ENCODE measurements at places on chromosomes 6 and 20.
A peak's percentile ranks its signal among the peaks of the same experiment; 100 is the strongest.

DNA sequence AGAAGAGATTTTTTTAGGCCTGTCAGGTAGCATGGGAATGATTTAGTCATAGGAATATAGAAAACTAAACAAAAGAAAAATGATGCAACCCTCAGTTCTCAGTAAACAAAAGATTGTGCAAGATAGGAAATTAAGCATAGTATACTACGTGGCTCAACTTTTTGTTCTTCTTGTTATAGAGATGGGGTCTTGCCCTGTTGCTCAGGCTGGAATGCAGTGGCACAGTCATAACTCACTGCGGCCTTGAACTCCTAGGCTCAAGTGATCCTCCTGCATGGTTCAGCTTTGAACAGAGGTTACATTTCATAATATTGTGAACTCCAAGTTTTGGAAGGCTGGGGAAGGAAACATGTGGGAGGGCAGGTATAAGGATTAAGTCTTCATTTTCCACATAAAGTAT is 28.5 kb downstream of the SLX4IP start:
- peak; percentile 79 for DNase-seq

DNA sequence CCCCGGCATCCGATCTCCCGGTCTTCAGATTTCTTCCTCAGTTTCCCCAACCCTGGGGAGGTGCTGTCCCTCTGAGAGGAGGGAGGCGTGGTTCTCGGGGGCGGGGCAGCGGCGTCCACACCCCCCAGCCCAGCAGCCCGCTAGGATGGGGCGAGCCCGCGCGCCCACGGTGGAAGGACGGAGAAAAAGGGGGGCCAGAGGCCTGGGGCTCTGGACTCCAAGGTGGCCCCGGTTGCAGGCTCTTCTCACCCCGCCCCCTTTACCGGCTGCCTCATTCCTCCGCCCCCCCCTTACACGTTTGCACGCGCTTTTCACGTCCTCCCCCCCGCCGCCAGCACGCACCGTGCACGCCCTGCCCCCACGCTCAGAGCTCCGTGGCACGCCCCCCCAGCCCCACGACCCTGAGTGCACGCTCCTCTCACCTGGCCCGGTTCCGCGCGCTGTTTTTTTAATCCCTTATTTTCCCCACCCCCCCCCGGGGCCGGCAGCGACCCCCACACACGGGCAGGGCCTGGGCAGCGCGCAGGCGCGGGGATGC is 402 bp downstream of the ZBTB12 start:
- DNase-seq: peak; percentile 52

GRCh38 chr6:11236076-11236750 is 3.7 kb upstream of the NEDD9 start:
- DNase-seq: no peak

DNA sequence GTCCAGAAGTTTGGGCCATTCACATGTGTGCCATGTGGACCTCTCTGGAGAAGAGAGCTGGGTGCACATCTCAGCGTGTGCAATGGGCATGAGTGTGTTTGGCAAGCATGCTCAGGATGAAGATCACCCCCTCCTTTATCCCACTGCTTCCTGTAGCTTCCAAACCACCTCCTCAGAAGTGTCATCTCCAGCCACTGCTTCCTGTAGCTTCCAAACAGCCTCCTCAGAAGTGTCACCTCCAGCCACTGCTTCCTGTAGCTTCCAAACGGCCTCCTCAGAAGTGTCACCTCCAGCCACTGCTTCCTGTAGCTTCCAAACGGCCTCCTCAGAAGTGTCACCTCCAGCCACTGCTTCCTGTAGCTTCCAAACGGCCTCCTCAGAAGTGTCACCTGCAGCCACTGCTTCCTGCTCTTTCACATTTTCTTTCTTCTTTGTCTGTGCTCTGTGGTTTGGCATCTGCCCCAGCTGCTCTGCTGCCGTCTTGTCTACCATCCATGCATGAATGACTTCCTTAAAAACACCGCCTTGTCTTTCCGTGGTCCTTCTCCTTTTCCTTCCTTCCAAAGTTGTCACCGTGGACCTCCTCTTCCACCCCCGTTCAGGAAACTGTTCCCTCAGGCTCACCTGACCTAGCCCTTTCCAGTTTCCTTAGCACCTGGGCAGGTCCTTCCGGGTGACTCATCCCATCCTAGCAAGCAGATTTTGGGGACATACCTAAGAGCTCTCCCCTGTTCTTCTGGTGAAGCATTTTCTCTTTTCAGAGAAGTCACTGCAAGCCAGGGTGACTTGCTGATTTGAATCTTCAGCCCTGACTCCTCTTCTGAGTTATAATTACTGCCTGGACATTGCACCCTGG is 43.5 kb upstream of the TIAM2 start:
- DNase-seq: peak; percentile 77

GRCh38 chr20:50520222-50520880 is 10.2 kb downstream of the PTPN1 start:
- DNase-seq: peak; percentile 58

DNA sequence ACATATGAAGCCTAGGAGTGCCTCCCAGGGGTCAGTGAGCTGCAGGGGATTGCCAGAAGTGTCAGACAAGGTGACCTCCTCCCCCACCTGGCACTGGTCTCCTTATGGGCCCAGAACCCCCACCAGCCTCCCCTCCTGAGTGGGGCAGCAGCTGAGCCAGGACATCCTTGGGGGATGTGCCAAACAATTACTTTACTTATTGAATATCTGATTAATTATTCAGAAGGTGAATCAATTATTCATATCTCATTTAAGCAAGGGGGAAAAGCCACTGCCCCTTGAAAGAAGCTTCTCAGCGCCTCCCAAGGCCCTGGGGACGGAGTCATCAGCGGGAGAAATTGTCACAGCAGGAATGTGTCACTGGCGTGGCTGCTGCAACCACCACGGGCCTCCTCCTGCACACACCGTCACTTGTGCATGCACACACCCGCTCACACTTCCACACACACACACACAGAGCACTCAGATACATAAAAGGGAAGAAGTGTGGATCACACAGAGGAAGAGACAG is 123.4 kb upstream of the MAFB start:
- no peak for DNase-seq

GRCh38 chr20:48007351-48007750 is 222.1 kb upstream of the SULF2 start:
- peak; percentile 1 for DNase-seq

- no peak for DNase-seq
Measured at GRCh38 chr20:38170219-38170825, 5.3 kb upstream of the TGM2 start.

GRCh38 chr6:38350942-38351341 is 288.8 kb downstream of the BTBD9 start:
- DNase-seq: no peak

- DNase-seq: no peak
Measured at GRCh38 chr6:53825532-53826321, 30.9 kb downstream of the LRRC1 start.

DNA sequence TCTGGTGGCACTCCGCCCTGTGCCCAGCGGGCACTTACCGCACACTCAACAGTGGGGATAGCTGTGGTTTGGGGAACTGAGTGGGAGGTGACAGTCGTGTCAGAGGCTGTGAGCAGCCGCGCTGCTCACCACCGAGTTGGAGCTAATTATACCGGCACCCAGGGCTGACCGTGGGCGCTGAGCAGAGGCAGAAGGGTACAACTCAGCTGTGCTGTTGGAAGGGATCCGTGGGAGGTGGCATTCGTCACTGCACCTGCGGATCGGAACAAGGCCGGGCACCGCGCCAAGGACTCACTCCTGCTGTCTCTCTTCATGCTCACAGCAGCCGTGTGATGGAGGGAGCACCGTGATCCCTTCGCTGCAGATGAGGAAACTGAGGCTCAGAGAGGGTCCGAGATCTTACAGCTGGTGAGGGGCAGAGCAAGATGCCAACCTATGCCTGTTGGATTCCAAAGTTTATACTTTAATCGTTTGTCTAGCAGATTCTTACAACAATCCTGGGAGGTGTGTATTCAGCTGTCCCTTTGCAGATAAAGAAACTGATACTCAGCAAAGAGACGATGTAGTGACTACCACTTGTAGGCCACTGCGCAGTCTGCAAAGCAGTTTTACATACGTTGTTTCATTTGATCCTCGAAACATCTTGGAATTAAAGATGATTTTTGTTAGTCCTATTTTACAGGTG is 713 bp upstream of the ELMO2 start:
- no peak for DNase-seq
